ENCODE measurements at places on chromosomes 12 and 14.
A peak's percentile ranks its signal among the peaks of the same experiment; 100 is the strongest.

- no peak for DNase-seq
These were observed 5.9 kb upstream of the FOXN3 start for GRCh38 chr14:89422952-89423345.

DNA sequence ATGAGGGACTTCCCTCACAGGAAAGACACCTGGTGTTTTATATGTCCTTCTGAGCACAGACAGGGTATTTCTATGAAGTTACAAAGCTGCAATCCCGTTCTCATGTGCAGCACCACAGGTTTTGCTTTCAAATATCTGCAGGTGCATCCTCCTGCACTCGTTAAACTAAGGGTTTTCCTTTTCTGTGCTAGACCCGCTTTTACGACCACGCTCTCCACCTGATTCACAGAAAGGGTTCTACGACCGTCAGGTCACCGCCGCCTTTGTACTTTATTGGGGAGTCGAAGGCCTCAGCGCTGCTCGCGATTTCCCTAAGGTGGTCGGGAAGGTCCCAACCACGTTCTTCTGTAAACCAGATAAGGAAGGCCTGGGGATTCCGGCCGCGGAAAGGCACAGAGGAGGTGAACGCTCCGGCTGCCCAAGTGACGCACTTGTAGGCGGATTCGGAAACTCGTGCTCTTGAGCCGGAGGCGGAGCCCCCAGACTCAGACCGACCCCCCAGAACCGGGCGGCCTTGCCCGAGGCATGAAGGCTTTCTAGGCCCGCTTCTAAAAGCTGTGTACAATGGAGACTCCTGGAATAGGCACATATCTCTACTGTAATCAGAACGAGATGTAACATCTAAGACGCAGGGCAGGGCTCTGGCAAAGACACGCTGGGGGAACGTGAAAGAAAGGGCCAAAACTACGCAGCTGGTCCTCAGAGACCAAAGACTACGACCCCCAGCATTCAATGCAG is 995 bp upstream of the HSP90B1 start:
- peak; percentile 72 for DNase-seq

DNA sequence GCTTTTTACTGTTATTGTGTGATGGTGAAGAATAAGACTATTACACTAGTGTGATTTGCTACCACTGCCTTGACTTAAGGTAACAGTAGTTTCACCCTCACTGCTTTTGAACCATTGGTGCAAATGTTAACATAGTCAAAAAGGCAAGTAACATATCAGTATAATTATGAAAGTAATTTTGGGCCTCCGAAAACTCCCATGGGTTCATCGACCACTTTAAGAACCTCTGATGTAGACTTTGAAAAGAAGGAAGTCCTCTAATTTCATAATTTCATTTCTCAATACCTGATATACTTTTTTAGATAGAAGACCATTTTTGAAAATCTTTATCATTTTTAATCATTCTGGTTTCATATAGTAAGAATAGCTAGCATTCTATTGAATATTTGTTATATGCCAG is 57.7 kb downstream of the ETNK1 start:
- DNase-seq: no peak

GRCh38 chr14:79652513-79653307 is 558.6 kb downstream of the DIO2 start:
- no peak for DNase-seq

All from MG63 (cell line).